ENCODE measurements at places on chromosomes 1 and 21.
A peak's percentile ranks its signal among the peaks of the same experiment; 100 is the strongest.

- DNase-seq: no peak
Measured at GRCh38 chr1:71135571-71135970, 54.7 kb upstream of the ZRANB2 start.

- no peak for DNase-seq
Measured at GRCh38 chr1:230083053-230083452, 16.0 kb downstream of the GALNT2 start.

DNA sequence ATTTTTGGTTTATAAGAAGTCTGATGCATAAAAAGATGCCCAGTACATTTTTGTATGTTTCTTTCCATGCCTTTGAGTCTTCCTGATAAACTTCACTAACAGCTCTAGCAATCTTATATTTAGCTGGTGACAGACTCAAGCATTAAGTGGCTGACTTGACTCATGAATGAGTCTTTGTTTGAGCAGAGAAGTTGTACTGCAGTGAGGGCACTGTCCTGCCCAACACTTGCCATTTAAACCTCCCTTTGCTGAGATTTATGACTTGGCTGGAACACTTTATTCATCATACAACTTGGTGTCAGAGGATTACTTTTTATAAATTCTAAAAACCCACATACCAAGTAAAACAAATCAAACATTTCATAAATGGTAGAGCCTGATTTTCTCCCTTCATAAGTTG, 14.6 kb upstream of the CAMSAP2 start:
- no peak for DNase-seq

- no peak for DNase-seq
Measured at GRCh38 chr1:2112280-2112701, 62.1 kb downstream of the PRKCZ start.

GRCh38 chr1:28056129-28056925, 32.1 kb downstream of the EYA3 start:
- DNase-seq: peak; percentile 63

- DNase-seq: no peak
Measured at GRCh38 chr1:116111524-116112021, 374 bp downstream of the MAB21L3 start.
